Heart right ventricle (tissue), 16 donors: ENCODE measurements at places on chromosomes 1 and 21. TPM values are rescaled to one million over a fixed set of nuclear protein-coding genes. Genes with fewer than 3 reads are reported as not detected.

DNA sequence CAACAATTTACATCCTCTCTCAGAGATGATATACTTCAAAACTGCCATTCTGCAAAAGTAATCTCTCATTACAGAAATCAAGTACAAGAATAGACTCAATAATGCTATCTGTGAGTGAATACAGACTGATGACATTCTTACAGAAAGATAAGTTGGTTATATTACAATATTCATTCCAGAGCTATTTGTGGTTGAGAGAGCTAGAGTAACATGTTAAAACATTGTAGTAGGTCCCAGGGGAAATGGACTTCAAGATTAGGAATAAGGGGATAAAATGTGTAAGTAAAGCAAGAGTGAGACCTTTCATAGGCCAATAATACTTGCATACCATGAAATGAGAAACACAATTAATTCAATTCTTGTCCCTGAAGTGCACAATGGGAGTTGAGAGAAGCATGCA is 1.5 kb downstream of the F13B start:
- DNase-seq, result no peak

DNA sequence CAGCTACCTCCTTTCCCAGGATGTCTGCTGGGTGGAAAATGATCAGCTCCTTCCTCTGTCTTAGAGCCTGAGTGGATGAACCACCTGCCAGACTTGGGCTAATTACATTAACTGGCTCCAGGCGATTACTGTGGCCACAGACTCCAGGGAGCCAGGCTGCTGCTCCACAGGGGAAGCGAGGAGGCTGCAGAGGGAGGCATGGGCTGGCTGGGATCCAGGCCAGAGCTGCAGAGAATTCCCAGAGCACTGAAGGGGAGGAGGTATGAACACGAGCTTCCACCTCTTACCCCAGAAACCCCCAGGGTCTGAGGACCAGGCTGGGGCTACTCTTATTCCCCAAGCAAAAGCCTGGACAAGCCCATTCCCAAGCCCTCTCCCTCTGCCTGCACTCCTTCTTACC is 136.0 kb upstream of the KLHDC7A start:
- no peak for DNase-seq

Gene C1orf141
- not detected for total RNA-seq

DNA sequence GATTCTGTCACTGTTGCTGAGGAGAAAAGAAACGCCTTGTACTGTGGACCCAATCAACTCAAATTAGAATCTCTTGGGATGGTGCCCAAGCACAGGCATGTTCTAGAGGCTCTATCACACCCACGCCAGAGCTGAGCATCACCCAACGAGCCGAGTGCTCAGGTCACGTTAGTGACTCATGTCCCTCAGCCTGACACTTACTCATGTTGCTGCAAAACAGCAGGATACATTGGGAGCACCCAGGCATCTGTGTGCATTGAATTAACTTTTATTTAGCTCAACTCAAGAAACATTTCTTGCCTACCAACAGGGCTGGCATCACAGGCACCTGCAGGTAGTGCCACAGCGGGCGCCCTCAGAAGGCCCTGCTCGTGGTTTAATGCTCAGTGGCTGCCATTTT is 149.8 kb downstream of the ETS2 start:
- peak; percentile 53 for DNase-seq

Gene BCL2L15
- total RNA-seq, result 0.05 TPM

- no peak for DNase-seq
These were observed 1.9 kb upstream of the OR2T10 start for GRCh38 chr1:248599396-248599795.

- DNase-seq, result no peak
These were observed 59.8 kb downstream of the MAST2 start for GRCh38 chr1:45863218-45863617.

Gene TMPRSS15
- not detected for total RNA-seq

Gene EDN2
- total RNA-seq, result not detected
